ENCODE measurements at places on chromosomes 6 and 20.
A peak's percentile ranks its signal among the peaks of the same experiment; 100 is the strongest.

GRCh38 chr6:100466410-100467128 is 1.8 kb upstream of the SIM1 start:
- DNase-seq: no peak

GRCh38 chr20:17972121-17972520 is 3.3 kb downstream of the MGME1 start:
- DNase-seq: no peak

DNA sequence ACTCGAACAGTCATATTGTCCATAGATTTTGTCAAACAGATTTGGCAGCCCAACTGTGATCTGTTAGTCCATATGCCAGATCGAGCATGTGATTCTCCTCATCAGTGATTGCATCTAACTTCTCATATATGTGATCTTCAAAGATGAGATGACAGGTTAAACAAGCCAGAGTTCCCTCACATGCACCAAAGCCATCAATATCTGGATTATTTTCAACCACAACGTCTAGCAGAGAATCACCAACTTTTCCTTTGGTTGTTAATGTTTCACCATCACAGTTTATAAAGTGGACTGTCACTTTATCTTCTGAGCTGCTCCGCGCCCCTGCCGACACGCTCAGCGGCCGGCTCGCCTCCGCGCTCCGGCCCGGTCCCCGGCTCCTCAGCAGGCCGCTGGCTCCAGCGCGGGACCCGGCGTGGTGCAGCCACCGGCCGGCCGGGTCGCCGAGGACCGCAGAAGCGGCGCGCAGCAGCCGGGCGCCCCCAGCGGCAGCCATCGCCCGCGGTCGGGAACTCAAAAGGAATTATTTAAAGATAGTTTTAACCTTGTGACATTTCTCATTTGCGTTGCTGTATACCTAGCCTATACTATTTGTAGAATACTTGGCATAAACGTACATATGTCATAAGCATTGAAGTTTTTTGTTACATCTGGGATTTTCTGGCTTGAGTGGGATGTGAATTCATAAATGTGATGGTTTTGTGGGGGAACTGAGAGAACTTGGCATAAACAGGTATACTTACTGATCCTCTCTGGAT is 40.1 kb upstream of the DYNLRB1 start:
- peak; percentile 26 for DNase-seq

- no peak for DNase-seq
These were observed at the start of gene LAMP5 for GRCh38 chr20:9514461-9515213. Gene LAMP5, plus strand, starts transcription at chr20:9514590. Its CDS starts 263 bp downstream, at chr20:9514853.

DNA sequence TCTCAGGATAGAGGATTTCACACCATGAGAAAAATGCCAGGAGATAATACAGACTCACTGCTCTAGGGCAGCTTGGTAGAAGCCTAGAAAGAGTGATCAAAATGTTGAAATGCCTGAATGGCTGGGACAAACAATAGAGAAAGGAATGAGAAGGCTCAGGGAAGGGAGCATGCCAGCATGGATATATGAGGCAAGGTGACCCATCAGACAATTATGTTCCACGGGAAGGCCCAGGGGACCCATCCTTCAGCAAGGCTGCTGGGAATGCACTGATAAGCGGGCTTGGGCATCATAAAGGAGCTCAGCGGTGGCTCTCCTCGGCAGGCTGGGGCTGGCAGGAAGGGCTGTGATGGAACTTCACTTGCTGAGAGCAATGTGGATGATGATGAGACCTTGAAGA is 12.2 kb downstream of the HEBP2 start:
- DNase-seq: no peak

DNA sequence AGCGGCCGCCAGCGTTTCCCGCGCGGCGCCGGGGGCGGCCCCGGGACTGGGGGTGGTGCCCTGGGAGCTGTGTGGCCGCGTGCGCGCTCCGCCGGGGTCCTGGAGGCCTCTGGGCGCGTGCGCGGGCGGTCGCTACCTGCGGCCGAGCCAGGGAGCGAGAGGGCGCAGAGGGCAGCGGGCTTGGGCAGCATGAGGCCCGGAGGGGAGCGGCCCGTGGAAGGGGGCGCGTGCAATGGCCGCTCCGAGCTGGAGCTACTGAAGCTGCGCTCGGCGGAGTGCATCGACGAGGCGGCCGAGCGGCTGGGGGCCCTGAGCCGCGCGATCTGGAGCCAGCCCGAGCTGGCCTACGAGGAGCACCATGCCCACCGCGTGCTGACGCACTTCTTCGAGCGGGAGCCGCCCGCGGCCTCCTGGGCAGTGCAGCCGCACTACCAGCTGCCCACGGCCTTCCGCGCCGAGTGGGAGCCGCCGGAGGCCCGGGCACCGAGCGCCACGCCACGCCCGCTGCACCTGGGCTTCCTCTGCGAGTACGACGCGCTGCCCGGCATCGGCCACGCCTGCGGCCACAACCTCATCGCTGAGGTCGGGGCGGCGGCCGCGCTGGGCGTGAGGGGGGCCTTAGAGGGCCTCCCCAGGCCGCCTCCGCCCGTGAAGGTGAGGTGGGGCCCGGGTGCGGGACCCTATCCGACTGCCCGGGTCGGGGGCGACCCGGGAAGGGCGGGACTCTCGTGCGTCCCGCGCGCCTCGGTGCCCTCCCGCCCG is at the start of gene PM20D2:
TSS of gene PM20D2 (plus strand) at position 100 of the 762 bp plus-strand sequence. CDS start at position 190, 90 bp downstream.
- DNase-seq: peak; percentile 55

DNA sequence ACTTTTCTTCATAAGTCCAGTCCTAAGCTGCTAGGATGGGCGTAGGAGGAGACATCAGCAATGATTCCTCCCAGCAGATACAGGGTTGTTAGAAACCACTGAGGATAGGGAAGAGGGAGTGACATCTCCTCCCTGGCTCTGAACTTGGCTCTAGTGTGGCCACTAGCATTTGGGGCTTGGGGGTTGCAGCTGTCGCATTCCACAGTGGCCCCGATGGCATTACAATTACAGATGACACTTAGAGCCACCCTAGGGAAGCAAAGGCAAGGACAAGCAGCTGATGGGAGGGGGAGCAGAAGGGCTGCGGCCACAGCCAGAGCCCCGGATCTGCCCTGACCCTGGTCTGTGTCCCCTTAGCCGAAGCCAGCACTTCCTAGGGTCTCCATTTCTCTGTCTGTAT is 9.5 kb upstream of the CDKN1A start:
- DNase-seq: no peak

DNA sequence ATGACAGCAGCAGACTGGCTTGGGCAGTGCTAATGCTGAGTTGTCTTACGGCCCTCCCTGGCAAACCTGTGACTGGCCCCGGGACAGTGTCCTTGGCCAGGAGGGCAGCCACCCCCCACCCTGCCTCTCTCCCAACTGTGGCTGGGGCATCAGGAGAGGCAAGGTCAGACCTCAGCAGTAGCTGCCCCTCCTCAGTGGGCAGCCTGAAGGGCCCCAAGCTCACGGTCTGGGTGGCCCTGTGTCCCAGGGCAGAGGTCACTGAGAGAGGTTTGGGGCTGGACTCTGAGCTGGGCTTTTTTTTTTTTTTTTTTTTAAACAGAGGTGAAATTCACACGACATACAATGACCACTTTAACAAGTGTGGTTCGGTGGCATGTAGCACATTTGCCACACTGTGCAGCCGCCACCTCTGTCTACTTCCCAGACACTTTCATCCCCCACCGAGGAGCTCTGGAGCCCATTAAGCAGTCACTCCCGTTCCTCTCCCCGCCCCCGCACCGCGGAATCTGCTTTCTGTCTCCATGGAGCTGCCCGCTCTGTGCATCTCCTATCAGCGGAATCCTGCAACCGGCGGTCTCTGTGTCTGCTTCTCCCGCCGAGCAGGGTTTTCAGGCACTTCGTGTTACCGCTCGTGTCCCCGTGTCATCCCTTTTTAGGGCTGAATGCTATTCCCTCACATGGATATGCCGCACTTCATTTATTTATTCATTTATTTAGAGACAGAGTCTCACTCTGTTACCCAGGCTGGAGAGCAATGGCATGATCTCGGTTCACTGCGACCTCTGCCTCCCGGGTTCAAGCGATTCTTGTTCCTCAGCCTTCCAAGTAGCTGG is 67.9 kb upstream of the GATA5 start:
- DNase-seq: no peak

- no peak for DNase-seq
These were observed 259.6 kb downstream of the TBC1D7 start for GRCh38 chr6:13068586-13069210.

Data from stimulated activated CD4-positive, alpha-beta T cell treated with anti-CD3 and anti-CD28 coated beads, TNF-alpha, amount 100 ng/mL, for 24 hours (primary cell).